NCI-H446 (cell line): ENCODE measurements at places on chromosomes 7 and 10.

- DNase-seq, result no peak
Observed at GRCh38 chr10:43925793-43926192, 277.1 kb upstream of the ZNF32 start.

DNA sequence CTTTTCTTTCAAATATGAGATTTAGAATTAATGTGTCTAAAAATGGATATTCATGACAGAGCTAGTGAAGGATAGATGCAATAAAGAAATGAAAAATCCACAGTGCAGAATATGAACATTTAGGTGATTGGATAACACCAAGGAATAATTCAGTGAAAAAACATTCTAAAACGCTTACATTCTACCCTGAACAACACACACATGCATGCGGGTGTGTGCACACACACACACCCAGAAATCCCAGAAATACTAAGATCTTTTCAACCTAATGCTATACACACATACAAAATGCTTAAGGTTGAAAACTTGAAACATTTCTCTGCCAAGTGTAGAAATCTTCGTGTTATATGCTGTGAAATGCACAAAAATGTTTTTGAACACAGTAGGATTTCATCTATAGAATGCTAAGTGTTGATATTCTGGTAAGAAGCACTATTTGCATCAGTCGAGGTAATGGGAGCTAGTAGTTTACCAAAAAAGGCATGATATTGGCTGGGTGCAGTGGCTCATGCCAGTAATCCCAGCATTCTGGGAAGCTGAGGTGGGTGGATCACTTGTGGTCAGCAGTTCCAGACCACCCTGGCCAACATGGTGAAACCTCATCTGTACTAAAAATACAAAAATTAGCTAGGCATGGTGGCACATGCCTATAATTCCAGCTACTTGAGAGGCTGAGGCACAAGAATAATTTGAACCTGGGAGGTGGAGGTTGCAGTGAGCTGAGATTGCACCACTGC is 600.6 kb downstream of the PHTF2 start:
- DNase-seq, result no peak

GRCh38 chr10:80185578-80186299 is 19.6 kb downstream of the ANXA11 start:
- no peak for DNase-seq

DNA sequence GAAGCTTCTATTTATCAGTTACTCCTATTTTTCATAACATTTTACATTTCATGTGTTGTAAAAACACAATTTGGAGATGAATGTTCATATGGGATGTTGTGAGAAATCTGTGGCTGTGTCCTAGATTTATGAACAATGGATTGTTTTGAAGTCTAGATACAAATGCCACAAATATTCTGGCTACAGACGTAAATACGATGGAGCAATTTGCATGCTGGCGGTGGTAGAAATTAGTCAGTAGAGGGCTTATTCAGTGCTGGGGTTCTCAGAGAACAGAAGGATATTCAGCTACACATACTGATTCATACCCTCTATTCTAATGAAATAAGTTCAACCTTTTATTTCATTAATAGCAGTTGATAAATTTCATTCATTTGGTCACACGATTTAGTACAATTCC is 48.8 kb downstream of the PLPP4 start:
- DNase-seq, result no peak

DNA sequence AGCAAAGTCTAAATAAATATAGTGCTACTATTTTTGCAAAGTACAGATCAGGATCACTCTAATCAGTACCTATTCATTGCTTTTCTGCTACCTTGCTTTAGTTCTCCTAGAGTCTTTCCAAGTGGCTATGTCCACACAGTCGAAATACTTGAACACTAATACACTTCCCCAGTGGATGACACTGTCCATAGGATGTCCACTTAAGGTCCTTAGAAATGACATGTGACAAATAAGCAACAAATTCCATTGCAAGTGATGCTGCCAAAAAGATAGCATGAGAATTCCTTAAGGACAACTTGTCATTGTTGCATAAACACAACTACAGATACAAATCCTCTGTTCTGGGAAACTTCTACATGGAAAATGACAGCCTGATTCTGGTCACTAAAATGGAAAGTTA is 93.6 kb downstream of the ANK3 start:
- DNase-seq, result no peak

DNA sequence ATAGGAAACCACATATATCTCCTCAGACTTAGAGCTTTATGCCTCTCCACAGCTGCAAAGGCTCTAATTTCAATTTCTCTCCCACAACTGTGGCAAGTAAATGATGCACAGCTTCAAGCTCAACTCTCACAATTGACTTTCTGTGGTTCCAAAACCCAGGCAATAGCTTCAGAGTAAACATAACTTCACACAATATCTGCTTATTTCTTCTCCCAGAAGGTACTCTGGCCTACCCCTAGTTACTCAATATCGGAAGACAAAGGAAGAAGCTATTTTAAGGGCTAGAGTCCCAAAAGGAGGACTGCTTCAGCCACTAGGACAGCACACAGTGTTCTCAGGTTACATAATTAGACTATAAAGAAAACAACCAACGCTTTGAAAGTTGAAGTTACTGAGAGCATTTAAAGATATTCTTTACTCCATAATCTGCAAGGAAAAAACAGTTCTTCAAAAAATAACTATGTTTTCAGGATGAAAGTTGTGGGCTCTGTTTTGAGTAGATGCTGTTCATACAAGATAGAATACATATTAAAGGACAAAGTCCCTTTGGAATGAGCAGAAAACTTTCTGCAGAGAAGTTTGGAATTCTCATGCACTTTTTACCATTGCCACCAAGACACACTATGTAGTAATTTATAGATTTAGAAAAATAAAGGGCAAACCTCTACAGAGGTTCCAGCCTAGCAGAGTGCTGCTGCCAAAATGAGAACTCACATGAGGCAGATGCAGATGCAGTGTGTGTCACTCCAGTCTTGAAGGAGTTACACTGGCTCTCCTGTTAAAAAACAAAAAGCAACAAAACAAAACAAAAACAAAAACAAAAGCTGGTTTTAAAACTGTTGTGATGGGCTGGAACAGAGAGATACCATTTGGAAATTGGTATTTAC is 81.8 kb downstream of the NT5C2 start:
- DNase-seq, result no peak

DNA sequence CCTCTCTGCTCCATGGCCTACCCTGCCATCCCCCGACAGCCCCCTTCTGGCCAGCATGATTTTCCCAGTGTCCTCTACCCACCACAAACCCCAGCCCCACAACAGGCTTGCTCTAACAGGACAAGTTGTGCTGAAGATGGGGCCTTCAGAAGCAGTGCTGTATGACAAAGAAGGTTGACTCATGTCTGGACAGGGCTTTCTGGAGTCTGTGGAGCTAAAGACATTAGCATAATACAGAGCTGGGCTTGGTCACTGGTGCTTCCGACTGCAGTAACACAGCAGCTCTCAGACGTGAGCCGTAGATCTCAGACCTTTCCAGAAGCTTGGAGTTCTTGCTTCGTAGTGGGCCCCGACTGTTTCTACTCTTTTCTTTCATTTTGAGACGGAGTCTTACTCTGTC is 100.5 kb downstream of the GTF2IRD1 start:
- DNase-seq, result no peak

GRCh38 chr10:120436439-120437112 is 20.5 kb upstream of the PLPP4 start:
- DNase-seq, result no peak

- no peak for DNase-seq
Observed at GRCh38 chr10:77983384-77984341, 45.7 kb downstream of the POLR3A start.

DNA sequence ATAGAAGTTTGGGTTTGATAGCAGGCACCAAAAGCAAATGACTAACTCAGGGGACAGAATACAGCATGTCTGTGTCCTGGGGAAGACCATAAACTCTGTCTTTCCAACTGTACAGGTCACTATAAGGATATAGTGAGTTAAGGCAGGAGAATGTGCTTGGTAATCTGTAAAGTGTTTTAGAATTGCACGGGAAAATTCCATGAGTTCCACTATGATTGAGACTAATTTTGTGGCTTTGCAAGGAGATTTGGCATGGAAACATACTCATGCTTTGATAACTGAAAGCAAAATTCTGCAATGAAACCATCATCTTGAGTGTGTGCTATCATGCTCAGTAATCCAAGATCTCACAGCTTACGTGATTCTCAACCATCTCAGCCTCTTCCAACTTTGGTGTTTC is 152.6 kb downstream of the PKD1L1 start:
- DNase-seq, result no peak

GRCh38 chr7:79893991-79894390 is 240.6 kb upstream of the GNAI1 start:
- no peak for DNase-seq

DNA sequence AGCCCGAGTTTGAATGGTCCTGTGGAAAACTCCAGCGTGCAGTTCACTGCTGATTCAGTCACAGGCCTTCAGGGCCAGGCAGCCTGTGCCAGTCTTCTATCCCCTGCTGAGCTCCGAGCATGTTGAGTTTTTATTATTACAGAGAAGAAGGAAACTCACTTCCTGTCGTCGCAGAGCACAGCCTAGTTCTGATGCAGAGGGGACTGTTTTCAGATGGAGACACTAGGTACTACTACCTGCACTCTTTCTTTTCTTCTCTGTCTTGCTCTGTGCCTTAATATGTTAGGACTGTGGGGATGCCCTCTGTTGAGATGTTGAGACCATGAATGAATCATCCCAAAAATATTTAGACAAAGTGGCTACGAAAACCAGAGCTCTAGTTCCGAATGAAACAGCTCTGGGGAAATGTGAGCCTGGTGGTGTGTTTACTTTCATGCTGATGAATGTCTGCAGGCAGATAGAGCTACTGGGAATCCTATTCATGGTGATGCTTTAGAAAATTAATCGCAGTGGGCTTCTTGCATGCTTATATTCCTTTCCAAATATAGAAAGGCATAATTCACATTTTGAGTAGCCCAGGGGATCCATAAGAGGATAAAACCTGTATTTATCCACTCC is 29.6 kb downstream of the CASP7 start:
- DNase-seq, result no peak

- no peak for DNase-seq
Observed at GRCh38 chr7:28135760-28136159, 44.8 kb downstream of the JAZF1 start.

DNA sequence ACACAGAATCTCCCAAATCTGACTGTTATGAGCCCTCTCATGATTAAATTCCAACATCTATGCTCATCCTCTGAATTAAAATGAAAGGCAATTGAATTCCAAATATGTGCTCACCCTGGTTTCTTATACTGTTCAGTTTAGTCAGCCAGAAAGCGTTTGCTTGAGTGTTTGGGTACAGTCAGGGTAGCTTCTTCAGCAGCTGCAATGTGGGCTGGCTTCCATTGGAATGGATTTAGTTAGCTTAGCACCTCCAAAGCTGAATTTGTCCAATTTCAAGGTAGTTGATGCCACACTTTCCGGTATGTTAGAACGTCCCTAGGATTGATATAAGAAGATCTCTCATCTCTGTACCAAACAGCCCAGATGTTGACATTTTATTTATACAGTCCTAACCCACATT is 9.3 kb downstream of the KLHL7 start:
- no peak for DNase-seq

- DNase-seq, result no peak
Observed at GRCh38 chr10:62130948-62131347, 137.7 kb downstream of the RTKN2 start.

DNA sequence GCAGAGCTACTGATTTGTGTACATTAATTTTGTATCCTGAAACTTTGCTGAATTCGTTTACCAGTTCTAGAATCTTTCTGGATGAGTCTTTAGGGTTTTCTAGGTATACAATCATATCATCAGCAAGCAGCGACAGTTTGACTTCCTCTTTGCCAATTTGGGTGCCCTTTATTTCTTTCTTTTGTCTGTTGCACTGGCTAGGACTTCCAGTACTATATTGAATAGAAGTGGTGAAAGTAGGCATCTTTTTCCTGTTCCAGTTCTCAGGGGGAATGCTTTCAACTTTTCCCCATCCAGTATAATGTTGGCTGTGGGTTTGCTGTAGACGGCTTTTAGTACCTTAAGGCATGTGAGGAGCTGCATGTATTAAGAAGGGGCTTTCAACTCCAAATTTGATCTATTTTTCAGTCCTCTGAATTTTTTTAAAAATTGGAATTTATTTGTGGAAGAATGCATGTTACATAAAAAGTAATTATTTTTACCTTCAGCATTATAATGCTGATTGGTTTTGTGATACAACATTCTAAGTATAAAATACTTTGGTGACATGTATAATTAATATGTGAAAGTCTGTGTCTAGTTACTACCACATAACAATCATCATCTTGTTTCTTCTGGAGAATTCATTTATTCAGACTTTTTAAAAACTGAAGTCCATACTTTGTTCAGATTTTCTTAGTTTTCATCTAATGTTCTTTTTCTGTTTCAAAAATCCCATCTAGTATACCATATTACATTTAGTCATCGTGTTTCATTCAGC is 49.6 kb downstream of the CPED1 start:
- DNase-seq, result no peak

DNA sequence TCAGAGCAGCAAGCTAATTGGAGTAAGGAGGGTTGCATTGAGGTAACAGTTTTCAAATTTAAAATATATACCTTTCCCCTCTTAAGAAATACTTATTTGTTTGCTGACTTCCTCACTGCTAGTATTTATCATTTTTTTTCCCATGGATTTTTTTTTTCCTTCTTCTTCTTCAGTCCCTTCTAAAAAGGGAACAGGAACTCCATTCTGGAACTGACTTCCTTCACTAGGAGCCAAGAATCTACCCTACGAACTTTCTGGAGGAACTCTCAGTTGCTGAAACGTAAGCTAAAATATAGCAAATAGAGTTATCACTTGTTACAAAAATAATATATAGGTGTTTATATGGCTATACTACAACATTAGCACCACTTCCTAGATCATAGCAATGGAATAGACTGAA is 95.4 kb downstream of the HGF start:
- no peak for DNase-seq

DNA sequence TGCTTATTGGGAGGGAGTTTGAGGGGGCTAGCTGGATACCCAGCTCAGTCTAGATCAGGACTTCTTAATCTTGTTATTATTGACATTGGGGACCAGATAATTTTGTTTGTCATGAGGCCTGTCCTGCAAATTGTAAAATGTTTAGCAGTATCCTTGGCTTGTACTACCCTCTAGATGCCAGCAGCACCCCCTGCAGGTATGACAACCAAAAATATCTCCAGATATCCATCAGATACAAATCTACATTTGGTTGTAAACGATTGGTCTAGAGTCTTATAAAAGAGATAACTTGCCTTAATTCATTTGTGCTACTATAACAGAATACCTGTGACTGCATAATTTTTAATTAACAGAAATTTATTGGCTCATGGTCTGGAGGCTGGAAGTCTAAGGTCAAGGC is 1232.2 kb downstream of the XPNPEP1 start:
- DNase-seq, result no peak

- DNase-seq, result no peak
Observed at GRCh38 chr7:101971457-101971856, 154.0 kb downstream of the CUX1 start.

DNA sequence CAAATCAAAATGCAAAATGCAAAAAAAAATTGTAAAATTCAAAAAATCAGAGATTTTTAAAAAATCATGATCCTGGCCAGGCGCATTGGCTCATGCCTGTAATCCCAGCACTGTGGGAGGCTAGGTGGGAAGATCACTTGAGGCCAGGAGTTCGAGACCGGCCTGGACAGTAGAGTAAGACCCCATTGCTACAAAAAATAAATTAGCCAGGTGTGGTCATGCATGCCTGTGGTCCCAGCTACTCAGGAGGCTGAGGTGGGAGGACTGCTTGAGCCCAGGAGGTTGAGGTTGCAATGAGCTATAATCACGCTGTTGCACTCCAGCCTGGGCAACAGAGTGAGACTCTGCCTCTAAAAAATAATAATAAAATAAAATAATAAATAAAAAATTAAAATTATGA is 155.8 kb upstream of the TCF7L2 start:
- DNase-seq, result no peak

GRCh38 chr7:122155566-122155965 is 11.5 kb upstream of the AASS start:
- no peak for DNase-seq
